ENCODE measurements at places on chromosomes 3 and 15.
A peak's percentile ranks its signal among the peaks of the same experiment; 100 is the strongest.

DNA sequence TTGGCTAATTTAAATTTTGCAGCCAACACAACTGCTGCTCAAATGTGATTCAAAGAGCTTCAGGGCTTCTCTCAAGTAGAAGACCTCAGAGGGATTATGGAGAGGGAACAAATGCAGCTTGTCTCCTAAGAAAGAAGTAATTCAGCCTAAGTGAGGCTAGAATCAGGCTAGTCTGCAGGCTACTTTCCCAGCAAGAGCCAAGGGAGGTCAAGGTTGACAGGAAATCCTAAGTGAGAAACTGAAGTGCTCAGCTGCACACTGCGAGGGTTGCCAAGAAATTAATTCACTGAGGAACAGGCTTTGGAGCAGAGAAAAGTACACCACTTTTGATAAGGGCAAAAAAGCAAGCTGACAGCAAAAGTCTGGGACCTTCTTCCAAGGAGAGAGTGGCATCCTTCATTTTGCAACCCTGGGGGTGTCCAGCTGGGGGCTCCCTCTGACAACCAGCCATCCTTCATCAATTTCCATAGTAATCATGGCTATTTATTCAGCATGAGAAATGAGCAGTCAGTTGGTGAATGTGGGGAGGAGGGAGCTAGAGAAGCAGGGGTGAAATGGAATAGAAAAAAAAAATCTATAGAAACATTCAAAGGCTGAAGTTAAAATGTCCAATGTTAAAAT lies 646.4 kb upstream of the ADAMTS9 start:
- peak; percentile 21 for DNase-seq

GRCh38 chr15:52336529-52336928 lies 40.9 kb upstream of the MYO5C start:
- no peak for DNase-seq

- DNase-seq: no peak
These were observed 38.1 kb downstream of the SRGAP3 start for GRCh38 chr3:9211155-9211950.

DNA sequence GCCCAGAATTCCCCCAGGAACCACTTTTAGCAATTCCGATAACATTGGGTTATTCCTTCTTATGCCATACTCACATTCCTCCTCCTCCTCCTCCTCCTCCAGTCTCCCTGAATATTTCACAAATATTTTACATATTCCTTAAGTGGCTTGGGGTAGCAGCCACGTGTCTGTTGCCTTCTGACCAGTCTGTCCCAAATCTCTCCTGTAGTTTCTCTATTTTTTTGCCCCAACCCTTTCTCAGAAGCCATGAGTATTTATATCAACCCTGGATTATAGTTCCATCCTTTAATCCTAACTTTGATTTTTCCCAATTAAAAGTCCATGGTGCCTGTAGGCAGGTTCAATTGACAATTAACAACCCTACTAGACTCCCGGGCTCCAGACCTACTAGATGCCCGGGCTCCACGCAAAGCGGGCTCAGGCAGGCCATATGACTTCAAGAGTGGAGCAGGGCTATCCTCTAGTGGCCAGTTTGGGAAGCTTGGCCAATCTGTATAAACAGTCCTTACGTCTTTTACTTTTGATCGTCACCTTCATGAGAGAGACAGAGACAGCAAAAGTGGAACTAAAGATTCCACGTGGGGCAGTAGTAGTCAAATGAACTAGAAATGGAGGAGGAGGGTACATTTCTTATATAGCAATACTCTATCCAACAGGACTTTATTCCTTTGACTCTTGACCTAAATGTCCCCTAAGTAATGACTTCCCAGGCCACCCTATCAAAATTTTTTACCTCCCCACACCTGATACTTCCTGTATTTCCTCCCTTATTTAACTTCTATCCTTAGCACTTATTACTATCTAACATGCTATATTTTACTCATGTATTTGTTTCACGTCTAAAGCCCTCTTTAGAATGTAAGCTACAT lies 69.7 kb downstream of the USF3 start:
- peak; percentile 35 for DNase-seq

GRCh38 chr3:115790759-115791158 lies 167.4 kb downstream of the GAP43 start:
- no peak for DNase-seq

GRCh38 chr15:93913310-93913709 lies 318.1 kb upstream of the MCTP2 start:
- DNase-seq: no peak

DNA sequence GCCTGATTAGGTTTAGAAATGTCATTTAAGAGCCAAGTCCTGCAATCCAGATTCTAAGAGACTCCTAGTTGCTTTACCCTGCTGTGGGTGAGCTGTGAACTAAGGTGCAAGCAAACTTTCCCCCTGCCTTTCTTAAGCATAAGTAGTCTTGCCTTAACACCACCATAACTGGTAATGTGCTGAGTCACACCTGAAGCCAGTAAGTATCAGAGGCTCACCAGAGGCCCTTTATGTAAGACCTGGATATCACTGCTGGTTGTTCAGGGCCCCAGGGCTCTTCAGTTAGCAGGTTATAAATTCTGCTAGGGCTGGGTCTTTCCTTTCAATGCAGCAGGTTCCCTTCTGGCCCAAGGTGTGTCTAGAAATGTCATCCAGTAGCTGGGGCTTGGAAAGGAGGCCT lies 509.9 kb downstream of the VGLL3 start:
- DNase-seq: no peak

DNA sequence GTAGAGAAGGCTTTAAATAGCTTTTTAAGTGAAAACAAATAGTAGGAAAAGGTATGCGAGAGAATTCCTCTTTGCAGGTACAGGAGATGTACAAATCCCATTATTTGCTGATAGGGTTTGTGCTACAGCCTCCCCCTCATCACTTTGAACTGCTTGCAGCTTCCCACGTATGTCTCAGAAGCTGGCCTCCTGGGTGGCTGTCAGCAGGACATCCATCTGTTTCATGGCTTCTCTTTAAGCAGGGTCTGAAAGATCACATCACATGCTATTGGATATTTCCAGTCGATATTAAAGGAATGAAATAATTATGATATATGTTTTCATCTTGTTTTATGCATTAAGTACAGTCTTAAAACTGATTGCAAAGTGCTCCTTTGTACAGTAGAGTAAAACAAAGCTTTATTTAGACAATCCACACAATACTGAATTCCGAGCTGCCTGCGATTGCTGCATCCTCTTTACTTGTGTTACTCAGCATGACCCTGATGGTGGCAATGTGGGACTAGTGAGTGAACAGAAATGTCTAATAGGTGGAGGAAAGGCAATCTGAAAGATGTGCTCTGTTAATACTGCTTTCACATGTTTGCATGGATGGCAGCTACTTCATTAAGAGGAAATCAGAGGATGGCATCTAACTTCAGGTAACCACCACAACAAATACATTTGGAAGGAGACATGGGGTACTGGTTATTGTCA lies 930.6 kb upstream of the SEMA6D start:
- no peak for DNase-seq

DNA sequence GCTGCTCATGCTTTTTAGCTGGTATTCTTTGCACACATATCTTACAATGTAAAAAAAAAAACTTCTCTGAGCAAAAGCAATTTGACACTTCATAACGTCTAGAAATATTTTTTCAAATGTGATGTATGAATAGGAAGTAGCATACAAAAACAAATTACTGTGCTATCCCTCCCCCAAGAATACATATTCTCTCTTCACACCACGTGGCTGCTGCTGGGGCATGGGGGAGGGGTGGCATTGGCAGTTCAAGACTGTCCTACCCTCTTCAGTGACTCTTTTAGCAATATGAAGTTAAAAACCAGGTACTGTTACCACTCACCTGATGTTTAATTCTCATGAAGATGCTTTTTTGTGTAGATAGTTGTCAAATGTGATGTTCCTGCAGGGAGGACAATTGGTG lies 85.6 kb downstream of the UBE2E2 start:
- no peak for DNase-seq

- DNase-seq: no peak
These were observed 120.7 kb upstream of the MDFIC2 start for GRCh38 chr3:70433091-70433490.

- DNase-seq: no peak
These were observed 18.5 kb downstream of the MESD start for GRCh38 chr15:80971143-80971542.

DNA sequence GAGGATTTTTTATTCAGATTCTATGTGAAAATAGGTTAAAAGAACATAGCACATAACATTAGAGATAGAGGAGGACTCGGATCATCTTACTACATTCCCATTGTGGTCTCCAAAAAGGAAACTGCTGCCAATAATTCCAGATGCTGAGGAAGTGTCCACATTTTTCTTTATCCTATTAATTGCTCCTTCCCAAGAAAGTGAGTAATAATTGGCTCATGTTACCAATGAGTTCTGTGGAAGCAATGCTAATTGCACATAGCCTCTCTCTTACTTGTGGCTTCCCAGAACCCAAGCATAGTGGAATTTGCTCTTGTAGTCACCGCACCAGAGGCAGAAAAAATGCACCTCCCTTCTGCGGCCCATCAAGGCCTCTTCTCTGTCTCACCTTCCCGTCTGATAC lies 208.4 kb downstream of the PLOD2 start:
- no peak for DNase-seq

DNA sequence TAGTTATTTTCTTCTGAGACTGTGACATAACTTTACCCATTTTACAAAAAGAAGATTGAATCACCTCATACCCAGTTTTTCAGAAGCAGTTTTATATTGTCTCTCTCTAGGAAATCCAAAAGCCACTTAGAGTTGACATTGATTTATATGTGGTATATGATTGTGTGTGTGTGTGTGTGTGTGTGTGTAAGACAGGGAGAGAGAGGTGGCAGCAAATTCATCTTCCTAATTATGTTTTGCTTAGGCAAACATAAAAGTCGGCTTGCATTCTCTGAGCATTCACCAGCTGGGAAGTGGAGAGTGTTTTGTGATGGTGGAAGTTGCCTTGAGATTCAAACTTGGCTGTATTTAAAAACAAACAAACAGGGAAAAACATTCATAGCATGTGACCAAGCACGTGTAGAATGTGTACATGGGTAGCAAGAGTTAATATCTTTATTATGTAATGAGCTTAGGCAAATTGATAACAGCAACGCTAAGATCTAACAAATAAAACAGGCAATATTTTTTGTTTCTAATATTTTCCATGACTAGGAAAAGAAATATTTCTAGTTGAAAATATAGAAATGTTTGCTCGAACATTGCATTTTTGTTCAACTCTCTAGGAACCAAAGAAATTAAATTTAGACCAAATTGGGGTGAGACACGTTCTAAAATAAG lies 64.4 kb upstream of the IGF1R start:
- no peak for DNase-seq

- DNase-seq: no peak
These were observed 28.6 kb downstream of the TASOR start for GRCh38 chr3:56654460-56654859.

DNA sequence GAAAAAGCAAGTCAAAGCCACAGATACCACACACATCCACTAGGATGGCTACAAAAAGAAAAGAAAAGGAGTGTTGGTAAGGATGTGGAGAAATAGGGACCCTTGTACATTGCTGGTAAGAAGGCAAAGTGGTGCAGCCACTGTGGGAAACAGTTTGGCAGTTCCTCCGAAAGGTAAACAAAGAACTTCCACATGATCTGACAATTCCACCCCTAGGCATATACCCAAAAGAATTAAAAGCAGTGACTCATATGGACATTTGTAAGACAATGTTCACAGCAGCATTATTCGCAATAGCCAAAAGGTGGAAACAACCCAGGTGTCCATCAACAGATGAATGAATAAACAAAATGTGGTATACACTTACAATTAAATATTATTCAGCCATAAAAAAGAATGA lies 22.2 kb upstream of the GMPPB start:
- DNase-seq: no peak

- DNase-seq: no peak
These were observed 155.1 kb upstream of the CNTN4 start for GRCh38 chr3:1943395-1944118.

DNA sequence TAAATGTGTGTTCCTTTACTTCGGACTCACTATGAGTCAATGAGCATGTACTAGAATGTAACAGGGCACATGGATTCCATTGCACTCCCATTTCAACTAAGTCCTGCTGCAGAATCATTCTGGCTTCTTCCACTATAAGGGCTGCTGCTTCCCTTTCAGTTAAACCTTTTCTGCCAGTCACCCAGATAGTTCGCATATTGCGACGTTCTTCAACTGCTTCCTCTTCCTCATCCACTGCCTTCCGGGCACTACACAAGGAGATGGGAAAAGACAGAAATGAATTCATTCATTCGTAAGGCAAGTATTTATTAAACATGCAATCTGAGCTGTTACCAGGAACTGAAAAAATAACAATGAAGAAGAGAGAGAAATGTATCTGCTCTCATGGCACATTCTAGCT lies 55.6 kb downstream of the POLQ start:
- DNase-seq: no peak

DNA sequence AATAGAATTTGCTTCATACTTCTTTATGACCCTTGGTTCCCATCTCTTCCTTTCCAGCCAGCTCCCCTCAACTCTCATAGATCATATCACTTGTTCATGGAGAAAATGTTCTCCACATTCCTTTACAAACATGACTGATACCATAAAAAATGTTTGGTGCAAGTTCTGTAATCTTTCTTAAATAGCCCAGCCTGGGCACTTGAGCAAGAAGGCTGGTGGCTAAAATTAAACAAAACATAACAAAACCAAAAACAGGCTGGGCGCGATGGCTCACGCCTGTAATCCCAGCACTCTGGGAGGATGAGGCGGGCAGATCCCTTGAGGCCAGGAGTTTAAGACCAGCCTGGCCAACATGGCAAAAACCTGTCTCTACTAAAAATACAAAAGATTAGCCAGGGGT lies 8.9 kb upstream of the POLR2M start:
- no peak for DNase-seq

DNA sequence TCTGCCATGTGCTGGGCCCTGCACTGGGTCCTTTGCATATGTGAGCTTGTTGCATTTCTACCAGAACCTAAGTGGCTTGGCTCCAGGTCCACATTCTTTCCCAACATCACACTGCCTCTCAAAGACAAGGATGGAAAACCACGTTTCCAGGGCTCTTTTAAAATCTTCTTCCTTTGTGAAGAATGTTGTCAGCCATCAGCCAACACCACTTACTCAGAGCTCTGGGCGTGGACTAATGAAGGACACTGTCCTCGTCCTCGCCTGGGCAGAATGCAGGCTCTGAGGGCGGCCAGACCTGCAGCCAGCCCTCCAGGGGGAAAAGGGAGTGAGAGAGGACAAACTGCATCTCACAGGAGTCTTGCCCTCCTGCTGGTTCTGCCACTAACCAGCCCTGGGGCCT lies 49.7 kb downstream of the MAGEF1 start:
- DNase-seq: no peak
